ENCODE measurements at places on chromosomes 2 and 18. TPM values are rescaled to one million over a fixed set of nuclear protein-coding genes. Genes with fewer than 3 reads are reported as not detected.
A peak's percentile ranks its signal among the peaks of the same experiment; 100 is the strongest.

GRCh38 chr2:196725882-196726281, 73.6 kb downstream of the GTF3C3 start:
- DNase-seq, result no peak
- peaks cover 9% of the 10 kb centered on the region for H3K36me3 ChIP-seq
- no peak overlapping the region for H3K4me3 ChIP-seq
- H3K27me3 ChIP-seq, result no peaks in the 10 kb centered on the region

Gene NMS
- total RNA-seq, result not detected

DNA sequence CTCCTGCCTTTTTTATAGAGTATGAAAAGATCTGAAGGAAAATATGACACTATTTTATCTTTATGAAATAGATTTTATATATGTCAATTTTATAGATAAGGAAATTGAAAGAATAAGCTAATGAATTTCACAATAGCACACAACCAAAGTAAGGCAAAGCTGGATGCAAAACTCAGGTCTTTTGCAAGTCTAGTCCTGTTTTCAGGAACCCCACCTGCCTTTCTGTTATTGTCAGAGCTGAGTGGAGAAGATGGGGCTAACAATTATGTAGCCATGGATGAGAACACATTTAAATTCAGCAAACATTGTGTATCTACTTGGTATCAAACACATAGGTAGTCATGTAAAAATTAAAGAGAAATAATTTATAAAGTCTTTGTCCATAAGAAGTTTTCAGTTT, 161.5 kb upstream of the ZEB2 start:
- no peak for DNase-seq
- no peaks in the 10 kb centered on the region for H3K27me3 ChIP-seq
- H3K4me1 ChIP-seq, result no peaks in the 10 kb centered on the region
- no peaks in the 10 kb centered on the region for H3K36me3 ChIP-seq
- no peak overlapping the region for H3K27ac ChIP-seq

Gene MERTK
- 3.9 TPM for total RNA-seq

Gene COA5
- total RNA-seq, result 34.0 TPM

Gene OXER1
- not detected for total RNA-seq

GRCh38 chr2:152568531-152568930, 148.7 kb downstream of the PRPF40A start:
- H3K27ac ChIP-seq, result no peak overlapping the region
- no peaks in the 10 kb centered on the region for H3K27me3 ChIP-seq
- H3K4me3 ChIP-seq, result no peak overlapping the region
- no peak for DNase-seq
- no peaks in the 10 kb centered on the region for H3K36me3 ChIP-seq
- H3K4me1 ChIP-seq, result peaks cover 41% of the 10 kb centered on the region

DNA sequence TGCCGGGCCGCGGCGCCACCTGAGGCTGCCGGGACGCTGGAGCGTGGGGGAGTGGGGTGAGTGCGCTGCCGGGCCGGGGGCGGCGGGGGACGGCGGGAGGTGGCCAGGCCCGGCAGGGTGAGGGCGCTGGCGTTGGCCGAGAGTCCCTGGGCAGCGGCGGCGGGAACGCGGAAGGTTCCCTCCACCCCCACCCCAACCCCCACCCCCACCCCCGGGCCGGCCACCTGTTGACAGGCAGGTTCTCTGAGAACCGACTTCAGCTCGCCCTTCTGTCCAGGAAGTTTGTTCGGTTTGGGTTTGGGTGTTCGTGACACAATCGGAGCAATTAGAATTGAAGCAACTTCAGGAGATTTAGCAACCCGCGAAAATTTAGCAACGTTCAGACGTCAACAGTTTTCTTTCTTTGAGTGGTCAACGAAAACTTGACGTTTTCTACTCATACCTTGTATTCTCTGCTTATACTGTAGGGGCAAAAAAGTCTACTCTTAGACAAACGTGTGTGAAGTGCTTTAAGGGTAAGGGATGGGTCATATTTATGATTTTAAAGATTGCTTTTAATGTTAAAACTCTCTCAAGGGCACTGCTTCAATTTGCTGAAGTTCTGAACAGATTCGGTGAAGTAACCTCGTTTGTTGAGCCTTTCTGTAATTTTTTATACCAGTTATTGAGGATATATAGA, 9.3 kb downstream of the OTX1 start:
- no peaks in the 10 kb centered on the region for H3K4me1 ChIP-seq
- no peaks in the 10 kb centered on the region for H3K36me3 ChIP-seq
- no peak overlapping the region for H3K27ac ChIP-seq
- DNase-seq, result peak; percentile 25
- peak overlapping the region; percentile 61 for H3K4me3 ChIP-seq

DNA sequence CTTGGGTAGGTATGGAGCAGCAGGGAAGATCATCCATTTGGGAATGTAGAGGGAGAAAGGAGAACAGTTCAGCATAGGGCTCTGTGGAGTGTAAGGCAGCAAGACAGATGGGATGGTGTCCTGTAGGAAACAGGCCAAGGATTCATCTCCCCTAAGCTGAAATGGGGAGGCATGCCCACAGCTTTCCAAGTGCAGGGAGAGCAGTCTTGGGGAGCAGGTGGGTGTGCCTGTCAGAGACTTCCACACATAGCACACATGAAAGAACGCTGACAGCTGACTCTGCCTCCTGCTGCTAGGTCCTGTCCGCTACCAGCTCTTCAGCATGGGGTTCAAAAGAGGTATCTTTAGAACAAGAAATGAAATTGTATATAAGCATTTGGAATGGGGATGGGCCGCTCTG, 9.0 kb downstream of the SETBP1 start:
- H3K4me1 ChIP-seq, result peaks cover 14% of the 10 kb centered on the region
- no peak overlapping the region for H3K27ac ChIP-seq
- H3K36me3 ChIP-seq, result no peaks in the 10 kb centered on the region
- H3K4me3 ChIP-seq, result no peak overlapping the region
- DNase-seq, result no peak
- H3K27me3 ChIP-seq, result no peaks in the 10 kb centered on the region

GRCh38 chr2:74093840-74094239, 53.9 kb downstream of the BOLA3 start:
- DNase-seq, result no peak
- no peaks in the 10 kb centered on the region for H3K27me3 ChIP-seq
- H3K4me3 ChIP-seq, result no peak overlapping the region
- H3K4me1 ChIP-seq, result no peaks in the 10 kb centered on the region

DNA sequence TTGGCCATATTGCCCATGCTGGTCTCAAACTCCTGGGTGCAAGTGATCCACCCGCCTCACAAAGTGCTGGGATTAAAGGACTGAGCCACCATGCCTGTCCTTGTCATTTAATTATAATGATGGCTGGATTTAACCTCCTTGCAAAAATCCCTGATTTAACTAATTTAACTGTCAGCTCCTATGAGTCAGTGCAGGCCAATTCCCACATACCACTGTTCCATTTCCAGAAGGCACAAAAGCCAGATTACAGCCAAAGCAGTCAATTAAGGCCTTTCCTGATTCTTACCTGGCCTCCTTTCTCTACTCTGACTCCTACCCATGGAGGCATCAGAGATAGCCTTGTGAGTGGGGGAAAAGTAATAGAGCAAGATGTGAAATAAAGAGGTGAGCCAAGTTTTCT, 12.3 kb upstream of the SLC35F5 start:
- H3K36me3 ChIP-seq, result no peaks in the 10 kb centered on the region
- H3K4me3 ChIP-seq, result no peak overlapping the region
- DNase-seq, result no peak
- no peaks in the 10 kb centered on the region for H3K4me1 ChIP-seq
- no peak overlapping the region for H3K27ac ChIP-seq

Gene LYPD1
- 18.7 TPM for total RNA-seq

DNA sequence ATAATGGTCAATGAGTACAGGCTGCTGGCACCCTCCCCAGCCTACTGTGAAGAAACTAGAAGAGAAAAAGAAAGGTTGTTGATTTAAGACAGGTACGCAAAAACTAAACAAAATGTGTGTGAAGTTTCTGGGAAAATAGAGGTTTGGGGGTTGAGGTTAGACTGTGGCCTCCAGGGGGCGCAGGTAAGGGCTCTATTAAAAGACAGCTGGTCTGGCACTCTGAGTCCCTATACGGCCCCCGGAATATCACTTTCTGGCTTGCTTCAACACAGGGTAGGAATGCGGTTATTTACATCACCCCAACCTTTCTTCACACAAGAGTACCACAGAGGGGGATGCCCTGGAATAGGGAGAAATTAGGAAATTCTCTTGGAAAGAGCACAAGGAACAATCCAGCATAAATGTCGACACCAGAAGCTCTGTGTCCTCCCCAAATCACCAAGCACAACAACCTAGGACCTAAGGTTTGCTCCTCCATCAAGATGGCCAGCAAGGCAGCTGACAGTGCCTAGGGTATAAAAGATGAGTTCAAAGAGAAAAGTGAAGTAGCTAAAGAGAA, 480.8 kb upstream of the KLHL29 start:
- H3K4me3 ChIP-seq, result no peak overlapping the region
- no peaks in the 10 kb centered on the region for H3K4me1 ChIP-seq
- H3K27me3 ChIP-seq, result no peaks in the 10 kb centered on the region
- no peak overlapping the region for H3K27ac ChIP-seq

Gene ABCG8
- total RNA-seq, result not detected

DNA sequence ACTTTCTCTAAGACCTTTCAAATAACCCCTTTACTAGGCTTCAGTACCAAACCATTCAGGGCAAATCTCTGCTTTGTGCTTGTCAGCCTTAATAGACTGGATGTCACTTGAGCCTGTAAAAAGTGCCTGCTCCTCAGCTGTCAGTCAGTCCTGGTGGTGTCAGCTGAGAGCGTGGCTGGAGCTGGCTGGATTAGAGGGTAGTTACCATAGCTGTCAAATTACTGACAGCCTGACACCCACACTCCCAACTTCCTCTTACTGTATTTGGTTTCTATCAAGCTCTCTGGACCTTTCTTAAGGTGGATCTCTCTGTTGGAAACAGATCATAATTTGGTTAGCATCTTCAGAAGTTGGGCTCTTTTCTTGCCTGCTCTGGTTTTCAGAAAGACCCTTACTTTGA, 371.4 kb upstream of the ATP5MC3 start:
- H3K4me1 ChIP-seq, result no peaks in the 10 kb centered on the region
- DNase-seq, result no peak
- H3K27me3 ChIP-seq, result peaks cover 59% of the 10 kb centered on the region
- H3K4me3 ChIP-seq, result no peak overlapping the region

- H3K4me1 ChIP-seq, result peaks cover 30% of the 10 kb centered on the region
- H3K27ac ChIP-seq, result peak overlapping the region; percentile 17
- no peaks in the 10 kb centered on the region for H3K36me3 ChIP-seq
- peak; percentile 54 for DNase-seq
- no peak overlapping the region for H3K4me3 ChIP-seq
- H3K27me3 ChIP-seq, result no peaks in the 10 kb centered on the region
Measured at GRCh38 chr2:213288913-213289700, 4.8 kb downstream of the SPAG16 start.

DNA sequence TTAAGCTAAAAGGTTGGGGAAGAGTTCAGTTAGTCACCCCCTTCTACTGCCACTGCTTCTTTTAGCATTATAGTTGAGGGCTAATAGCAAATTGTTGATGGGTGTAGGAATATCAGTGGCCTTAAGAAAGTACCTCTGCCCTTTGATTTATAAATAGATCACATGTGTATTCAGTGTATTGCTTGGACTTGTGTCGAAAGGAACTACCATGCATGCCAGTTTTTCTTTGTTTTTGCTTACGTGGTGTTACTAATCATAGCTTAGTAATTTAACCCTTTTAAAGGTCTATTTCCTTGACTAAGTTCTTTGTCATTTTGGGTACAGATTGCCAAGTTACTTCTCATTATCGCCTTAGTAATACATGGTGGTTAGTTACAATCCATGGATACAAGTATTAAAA, 85.6 kb downstream of the MIB1 start:
- DNase-seq, result peak; percentile 49
- no peaks in the 10 kb centered on the region for H3K36me3 ChIP-seq
- H3K4me1 ChIP-seq, result peaks cover 7% of the 10 kb centered on the region
- H3K4me3 ChIP-seq, result no peak overlapping the region

DNA sequence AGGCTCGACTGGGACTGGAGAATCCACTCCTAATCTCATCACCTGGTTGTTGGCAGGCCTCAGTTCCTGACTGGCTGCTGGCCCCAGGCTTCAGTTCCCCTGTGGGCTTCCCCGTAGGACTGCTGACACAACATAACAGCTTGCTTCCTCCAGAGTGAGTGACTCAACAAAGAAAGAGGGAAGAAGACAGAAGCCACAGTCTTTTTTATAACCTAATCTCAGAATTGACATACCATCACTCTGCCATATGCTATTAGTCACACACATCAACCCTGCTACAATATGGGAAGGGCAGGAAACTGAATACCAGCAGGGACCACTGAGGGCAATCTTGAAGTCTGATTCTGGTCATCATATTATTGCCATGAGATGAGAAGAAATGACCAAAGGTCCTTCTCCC, 76.8 kb upstream of the SLC14A2 start:
- no peaks in the 10 kb centered on the region for H3K27me3 ChIP-seq
- H3K27ac ChIP-seq, result no peak overlapping the region
- H3K36me3 ChIP-seq, result no peaks in the 10 kb centered on the region
- H3K4me3 ChIP-seq, result no peak overlapping the region
- no peaks in the 10 kb centered on the region for H3K4me1 ChIP-seq

GRCh38 chr2:134600208-134600607, 118.6 kb downstream of the TMEM163 start:
- no peak overlapping the region for H3K27ac ChIP-seq
- no peaks in the 10 kb centered on the region for H3K36me3 ChIP-seq
- no peak overlapping the region for H3K4me3 ChIP-seq
- no peaks in the 10 kb centered on the region for H3K4me1 ChIP-seq

DNA sequence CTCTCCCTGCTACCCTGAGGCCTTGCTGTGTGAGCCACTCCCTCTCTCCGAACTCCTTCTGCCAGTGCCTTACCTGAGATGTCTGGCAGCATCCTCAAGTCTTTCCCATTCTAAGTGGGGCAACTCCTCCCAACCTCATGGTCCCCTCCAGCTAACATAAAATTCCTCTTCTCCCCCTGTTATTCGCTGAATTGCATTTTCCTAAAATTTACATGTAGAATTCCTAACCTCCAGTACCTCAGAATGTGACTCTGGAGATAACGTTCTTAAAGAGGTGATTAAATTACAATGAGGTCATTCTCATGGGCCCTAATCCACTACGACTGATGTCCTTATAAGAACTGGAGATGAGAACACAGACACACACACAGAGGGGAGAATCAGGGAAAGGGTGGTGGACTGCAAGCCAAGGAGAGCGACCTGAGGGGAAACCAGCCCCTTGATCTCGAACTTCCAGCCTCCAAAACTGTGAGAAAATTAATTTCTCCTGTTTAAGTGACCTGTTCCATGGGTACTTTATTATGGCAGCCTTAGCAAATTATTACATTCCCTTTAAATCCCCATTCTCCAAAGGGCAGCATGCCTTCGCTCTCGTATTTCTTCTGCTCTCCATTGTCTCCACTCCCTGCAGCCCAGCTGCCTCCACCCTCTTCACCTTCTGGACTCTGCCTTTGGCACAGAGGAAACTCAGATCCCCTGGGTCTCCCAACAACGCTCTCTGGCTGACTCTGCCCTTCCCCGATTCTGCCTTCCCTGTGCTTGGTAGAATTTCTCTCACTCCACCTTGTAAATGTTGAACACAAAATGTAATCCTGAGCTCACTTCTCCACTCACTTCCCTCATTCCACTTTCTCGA, 70.5 kb downstream of the TGIF1 start:
- no peaks in the 10 kb centered on the region for H3K27me3 ChIP-seq
- H3K4me1 ChIP-seq, result no peaks in the 10 kb centered on the region
- no peaks in the 10 kb centered on the region for H3K36me3 ChIP-seq
- no peak overlapping the region for H3K27ac ChIP-seq

GRCh38 chr2:62343636-62344337, 147.9 kb downstream of the B3GNT2 start:
- peaks cover 3% of the 10 kb centered on the region for H3K4me1 ChIP-seq
- no peak overlapping the region for H3K27ac ChIP-seq
- no peaks in the 10 kb centered on the region for H3K27me3 ChIP-seq
- DNase-seq, result peak; percentile 8
- no peak overlapping the region for H3K4me3 ChIP-seq

- H3K36me3 ChIP-seq, result no peaks in the 10 kb centered on the region
- no peaks in the 10 kb centered on the region for H3K4me1 ChIP-seq
- no peak for DNase-seq
- no peak overlapping the region for H3K27ac ChIP-seq
Measured at GRCh38 chr18:62497190-62497772, 25.5 kb upstream of the ZCCHC2 start.

Gene SEPTIN2
- total RNA-seq, result 185 TPM
